A549 treated with AZD2906 at 1 μM for 4 hours (cell line): ENCODE measurements at places on chromosomes 4 and X. TPM values are rescaled to one million over a fixed set of nuclear protein-coding genes. Genes with fewer than 3 reads are reported as not detected.

The TAF7L gene
- 0.08 to 0.23 TPM (median 0.10 TPM) in 5 replicates for total RNA-seq

The EMD gene
- 121 to 162 TPM (median 156 TPM) in 5 replicates for total RNA-seq

The ZFP92 gene
- total RNA-seq: 0.47 to 0.59 TPM (median 0.53 TPM) in 5 replicates

The MND1 gene
- 11.6 to 16.9 TPM (median 13.3 TPM) in 5 replicates for total RNA-seq

The PRKG2 gene
- total RNA-seq: 0.48 to 1.1 TPM (median 0.75 TPM) in 5 replicates

The PSAPL1 gene
- total RNA-seq: 0.28 to 0.39 TPM (median 0.33 TPM) in 5 replicates

The SFRP2 gene
- 0.03 TPM in 2 of 5 replicates, not detected in the others for total RNA-seq

The PRSS12 gene
- 0.19 to 0.31 TPM (median 0.27 TPM) in 5 replicates for total RNA-seq
